ENCODE measurements at places on chromosomes 7 and 10.

- DNase-seq = peak; percentile 78
These were observed 188.6 kb downstream of the ETV1 start for GRCh38 chr7:13800694-13801448.

- peak; percentile 84 for DNase-seq
These were observed 6.5 kb downstream of the HIPK2 start for GRCh38 chr7:139771001-139771956.

- DNase-seq = no peak
These were observed 49.6 kb upstream of the HELLS start for GRCh38 chr10:94496010-94496409.

DNA sequence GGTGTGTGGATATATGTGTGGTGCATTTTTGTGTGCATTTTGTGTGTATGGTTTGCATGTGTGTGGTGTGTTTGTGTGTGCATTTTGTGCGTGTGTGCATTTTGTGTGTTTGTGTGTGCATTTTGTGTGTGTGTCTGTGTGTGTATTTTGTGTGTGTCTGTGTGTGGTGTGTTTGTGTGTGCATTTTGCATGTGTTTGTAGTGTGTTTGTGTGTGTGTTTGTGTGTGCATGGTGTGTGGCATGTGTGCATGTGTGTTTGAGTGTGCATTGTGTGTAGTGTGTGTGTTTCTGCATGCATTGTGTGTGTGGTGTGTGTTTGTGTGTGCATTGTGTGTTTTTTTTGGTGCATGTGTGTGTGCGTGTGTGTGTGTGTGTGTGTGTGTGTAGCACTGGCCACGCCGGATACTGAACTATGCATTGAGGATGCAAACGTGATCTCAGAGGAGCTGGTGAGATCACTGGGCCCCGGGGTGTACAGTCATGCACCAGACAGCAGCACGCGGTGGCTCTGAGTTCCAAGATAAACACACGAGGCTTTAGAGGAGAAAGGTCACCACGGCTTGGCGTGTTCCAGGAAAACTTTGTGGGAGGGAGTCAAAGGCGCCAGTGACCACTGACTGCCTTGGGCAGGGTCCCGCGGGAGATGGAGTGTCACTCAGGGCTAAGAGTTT, 106.6 kb upstream of the SHH start:
- DNase-seq = peak; percentile 94

DNA sequence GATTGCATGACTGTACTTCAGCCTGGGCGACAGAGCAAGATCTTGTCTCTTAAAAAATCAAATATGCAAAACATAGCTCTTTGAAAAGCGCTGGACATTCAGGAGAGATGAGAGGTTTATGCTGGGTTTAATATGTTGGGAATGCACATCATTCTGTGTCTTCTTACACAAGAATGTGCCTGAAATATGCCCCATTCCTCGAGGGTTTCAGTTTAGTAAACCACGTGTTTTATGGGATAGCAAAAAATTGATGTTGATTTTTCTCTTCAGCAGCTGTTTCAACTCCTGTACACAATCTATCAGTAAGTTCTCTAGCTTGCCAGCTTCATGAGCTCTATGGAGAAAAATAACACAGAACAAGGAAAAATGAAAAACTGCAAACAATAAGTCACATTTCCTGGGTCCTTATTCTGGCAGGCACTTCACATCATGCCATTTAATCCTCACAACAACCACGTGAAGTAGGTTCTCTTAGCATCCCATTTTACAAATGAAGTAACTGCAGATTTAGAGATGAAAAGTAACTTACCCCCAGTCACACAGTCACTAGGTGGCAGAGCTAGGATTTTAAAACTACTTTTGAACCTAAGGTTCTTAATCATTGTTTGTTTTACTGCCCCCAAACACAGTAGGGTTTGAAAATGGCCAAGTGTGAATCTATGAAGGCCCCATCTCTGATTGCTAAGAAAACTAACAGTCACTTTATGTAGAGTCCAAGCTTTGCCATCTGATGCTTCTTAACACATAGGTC, 423.6 kb downstream of the PHTF2 start:
- DNase-seq = peak; percentile 32

DNA sequence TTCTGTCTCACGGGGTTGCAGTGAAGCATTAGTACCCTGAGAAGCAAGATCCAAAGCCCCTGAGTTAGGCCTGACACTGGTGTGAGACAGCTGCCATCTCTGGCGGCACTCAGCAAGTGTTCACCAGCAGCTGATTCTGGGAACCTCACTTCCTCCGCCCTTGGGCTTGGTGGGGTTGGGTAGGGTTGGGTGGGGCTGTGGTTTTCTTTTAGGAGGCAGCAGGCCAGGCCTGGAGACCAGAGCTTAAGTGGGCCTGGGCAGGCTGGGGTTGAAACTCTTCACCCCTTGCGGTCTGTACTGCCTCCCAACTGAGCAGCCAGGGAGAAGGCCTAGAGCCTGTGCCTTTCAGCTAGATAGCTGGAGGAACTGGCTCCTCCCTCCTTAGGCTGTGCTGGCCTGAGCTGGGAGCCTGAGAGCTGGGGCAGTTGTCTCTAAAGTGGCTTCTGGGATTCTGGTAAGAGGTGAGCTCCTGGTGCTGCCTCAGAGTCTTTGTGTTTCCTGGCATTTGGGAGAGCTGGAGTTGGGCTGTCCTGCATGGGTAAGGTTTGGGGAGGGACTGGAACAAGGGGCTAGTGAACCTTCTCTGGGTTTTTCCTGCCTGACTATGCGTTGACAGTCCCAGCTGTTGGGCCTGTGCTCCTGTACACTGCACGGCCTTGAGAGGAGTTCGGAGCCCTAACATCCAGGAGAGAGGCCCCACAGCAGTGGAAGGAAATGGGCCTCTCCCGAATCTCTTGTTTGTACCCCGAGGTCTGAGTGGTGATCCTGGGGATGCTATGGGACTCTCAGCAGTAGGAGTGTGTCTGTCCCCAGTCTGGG, 5.1 kb downstream of the TSPAN14 start:
- peak; percentile 75 for DNase-seq

All from cardiac fibroblast (primary cell).